ENCODE measurements at places on chromosomes 5 and 9.
A peak's percentile ranks its signal among the peaks of the same experiment; 100 is the strongest.

DNA sequence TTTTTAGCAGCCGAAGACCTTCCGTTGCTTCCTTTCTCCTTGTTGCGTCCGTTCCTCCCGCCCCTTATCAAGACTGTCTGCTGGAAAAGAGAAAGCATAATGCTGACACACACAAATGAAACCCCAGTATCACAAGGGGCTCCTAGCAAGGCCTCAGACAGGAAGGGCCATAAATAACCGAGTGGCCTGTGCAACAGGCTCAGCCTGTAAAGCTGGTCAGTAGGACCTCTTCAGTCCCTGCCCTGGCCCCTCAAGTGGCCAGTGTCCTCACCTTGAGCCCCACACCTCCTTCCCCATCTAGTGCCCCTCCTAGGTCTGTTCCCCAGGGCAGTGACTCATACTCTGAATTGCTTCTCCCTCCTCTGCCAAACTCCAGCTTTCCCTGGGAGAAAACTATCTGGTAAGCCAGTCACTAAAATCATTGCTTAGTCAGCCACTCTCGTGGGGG lies 174.6 kb upstream of the IL12B start:
- DNase-seq, result no peak

GRCh38 chr5:12100542-12100941 lies 196.3 kb upstream of the CTNND2 start:
- DNase-seq, result no peak

DNA sequence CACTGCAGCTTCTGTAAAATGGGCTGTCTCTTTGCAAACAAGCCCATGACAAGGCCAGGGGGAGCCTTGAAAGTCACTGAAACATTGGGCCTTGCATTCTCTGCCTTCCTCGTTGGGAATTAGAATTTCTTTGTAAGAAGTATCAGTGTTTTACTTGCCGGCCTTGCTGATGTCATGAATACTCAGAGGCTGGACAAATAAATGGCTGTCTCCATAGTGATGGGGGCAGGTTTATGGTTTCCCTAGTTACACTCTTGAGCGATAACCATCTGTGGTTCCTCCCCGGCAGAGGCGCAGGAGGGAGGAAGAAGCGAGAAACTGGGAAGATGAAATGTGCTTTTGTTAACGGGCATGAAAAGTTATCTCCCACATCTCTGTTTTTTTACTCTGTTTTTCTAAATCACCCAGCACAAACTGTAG lies 272.7 kb upstream of the PANK3 start:
- peak; percentile 31 for DNase-seq

- DNase-seq, result no peak
Measured at GRCh38 chr5:64792469-64792868, 23.7 kb downstream of the CWC27 start.

- DNase-seq, result no peak
Measured at GRCh38 chr9:94881940-94882339, 155.4 kb downstream of the AOPEP start.

DNA sequence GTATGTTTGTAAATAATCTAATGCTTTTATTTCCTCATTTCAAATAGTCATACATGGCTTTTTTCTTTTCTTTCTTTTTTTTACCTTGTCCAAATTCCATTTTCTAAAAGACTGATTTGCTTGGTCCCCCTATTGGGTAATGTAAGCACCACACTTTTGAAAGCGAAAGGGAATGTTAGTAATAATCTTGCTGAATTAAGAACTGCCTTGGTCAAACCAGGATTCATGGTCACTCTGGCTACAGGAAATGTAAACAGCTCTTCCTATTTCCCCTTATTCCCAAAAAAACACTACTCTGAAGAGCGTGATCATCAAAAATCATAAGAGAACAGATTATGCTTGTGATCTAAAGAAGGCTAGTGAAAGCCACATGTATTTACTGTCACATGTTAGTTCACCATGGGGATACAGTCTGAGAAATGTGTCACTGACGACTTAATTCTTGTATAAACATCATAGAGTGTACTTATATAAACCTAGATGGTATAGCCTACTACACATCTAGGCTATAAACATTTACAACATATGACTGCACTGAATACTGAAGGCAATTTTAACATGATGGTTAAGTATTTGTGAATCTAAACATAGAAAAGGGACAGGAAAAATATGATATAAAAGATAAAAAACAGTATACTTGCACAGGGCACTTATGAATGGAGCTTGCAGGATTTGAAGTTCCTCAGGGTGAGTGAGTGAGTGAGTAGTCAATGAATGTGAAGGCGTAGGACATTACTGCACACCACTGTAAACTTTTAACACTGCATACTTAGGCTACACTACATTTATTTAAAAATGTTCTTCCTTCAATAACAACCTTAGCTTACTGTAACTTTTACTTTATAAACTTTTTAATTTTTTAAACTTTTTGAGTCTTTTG lies 75.3 kb downstream of the HMGCR start:
- DNase-seq, result no peak

DNA sequence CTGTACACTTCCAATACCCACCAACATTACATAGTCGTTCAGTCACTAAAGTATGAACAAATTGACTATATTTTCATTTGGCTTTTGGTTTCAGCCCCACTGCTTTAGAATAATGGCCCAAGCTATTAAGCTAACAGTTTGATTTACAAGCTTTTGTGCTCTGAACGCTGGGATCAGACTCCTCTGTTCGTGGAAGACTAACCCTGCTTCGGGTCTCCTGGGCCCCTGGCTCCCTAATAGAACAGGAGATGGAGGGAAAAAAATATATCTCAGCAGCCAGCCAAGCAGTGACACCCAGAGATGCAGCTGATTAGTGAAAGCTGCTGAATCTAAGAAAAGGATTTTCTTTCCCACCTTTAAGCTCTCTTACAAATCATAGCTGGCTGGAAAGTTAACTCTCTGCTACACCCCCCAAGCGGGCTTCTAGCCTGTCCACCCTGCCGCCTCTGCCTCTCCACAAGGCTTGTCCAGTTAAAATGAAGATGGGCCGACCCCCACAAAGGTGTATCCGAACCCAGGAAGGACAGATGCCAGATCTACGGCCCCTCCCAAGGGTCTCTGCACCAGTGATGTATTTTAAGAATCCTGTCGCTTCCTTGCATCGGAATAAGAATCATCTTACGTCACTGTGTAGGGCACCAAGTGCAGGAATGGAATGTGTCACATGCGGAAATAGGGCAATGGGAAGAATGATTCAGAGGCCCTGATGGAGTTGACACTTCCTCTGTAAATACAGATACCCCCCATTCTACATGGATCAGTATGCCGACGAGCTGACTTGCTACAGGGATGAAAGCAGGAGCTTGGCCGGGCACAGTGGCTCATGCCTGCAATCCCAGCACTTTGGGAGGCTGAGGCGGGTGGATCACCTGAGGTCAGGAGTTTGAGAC lies 33.4 kb upstream of the BARHL1 start:
- DNase-seq, result no peak

- DNase-seq, result no peak
Measured at GRCh38 chr5:168072665-168073064, 218.8 kb upstream of the WWC1 start.

DNA sequence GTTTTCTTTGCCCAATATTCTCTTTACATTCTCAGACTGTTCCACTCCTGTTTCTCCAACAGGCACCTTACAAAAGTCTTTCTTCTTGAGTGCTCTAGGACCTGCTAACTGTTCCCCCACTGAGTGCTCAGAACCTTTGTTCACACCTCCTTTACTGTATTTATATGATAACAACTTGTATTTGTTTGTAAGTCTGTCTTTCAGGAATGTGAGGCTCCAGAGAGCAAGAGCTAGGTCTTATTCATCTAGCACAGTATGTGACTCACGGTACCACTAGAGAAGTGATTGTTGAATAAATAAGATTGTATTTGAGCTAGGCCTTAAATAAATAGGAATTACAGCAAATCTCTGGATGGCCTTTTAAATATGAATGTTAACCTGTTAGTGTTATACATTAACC lies 42.5 kb upstream of the MYOT start:
- no peak for DNase-seq

- DNase-seq, result no peak
Measured at GRCh38 chr5:179912951-179913350, 5.3 kb upstream of the TBC1D9B start.

- no peak for DNase-seq
Measured at GRCh38 chr9:96493757-96494156, 43.8 kb downstream of the HABP4 start.

- no peak for DNase-seq
Measured at GRCh38 chr5:34916518-34916917, 1.0 kb downstream of the BRIX1 start.

DNA sequence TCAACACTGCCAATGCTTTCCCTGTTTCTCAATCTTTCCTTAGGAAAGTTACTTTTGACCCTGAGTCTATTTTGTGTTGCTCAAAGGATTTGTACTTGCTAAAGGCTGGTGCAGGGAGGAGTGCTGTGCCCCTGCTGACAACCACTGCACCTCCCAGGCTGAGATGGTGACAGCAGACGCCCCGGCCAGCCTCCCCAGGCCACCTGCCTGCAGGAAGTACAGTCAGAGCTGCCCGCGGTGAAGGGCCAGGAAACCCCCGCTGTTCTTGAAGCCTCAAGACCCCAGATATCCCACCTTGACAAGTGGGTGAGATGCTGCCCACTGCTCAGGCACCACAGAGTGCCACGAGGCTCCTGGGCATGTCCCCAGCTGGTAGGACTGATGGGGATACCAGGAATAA lies 44.2 kb upstream of the CKMT2 start:
- no peak for DNase-seq

GRCh38 chr5:148912714-148913398 lies 86.4 kb downstream of the ADRB2 start:
- no peak for DNase-seq

DNA sequence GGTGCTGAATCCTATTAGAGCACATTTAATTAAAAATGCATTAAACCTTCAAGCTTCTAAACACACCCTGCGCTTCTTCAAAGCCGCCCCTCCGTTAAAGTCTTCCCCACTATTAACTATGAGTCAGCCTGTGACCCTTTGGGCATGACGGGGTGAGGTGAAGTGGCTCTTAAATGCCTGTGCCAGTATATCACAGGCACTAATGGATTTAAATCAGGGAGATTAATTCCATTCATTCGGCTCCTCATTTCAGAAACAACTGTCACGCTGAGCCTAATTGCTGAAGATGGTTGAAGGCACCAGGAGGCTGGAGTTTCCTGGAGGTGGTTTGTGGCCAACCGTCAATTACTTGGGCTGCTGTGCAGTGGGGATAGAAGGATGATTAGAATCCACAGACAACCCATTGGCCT lies 192.6 kb upstream of the MSX2 start:
- no peak for DNase-seq

DNA sequence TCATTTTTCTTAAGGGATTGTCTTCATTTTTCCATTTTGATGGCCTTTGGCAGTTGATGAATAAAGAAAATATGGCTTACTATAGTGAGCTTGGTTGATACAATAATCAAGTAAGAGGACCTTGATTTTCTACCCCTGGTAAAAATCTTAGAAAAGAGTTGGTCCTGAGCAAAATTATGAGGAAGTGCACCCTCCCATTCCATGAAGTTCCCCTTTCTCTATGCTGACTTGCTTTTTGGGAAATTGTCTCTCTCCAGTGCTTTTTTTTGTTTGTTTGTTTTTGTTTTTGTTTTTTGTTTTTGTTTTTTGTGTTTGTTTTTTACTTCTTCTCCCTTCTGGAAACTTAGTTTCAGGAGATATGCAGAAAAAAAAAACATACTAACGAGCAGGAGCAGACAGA lies 449.2 kb upstream of the ACTBL2 start:
- no peak for DNase-seq

DNA sequence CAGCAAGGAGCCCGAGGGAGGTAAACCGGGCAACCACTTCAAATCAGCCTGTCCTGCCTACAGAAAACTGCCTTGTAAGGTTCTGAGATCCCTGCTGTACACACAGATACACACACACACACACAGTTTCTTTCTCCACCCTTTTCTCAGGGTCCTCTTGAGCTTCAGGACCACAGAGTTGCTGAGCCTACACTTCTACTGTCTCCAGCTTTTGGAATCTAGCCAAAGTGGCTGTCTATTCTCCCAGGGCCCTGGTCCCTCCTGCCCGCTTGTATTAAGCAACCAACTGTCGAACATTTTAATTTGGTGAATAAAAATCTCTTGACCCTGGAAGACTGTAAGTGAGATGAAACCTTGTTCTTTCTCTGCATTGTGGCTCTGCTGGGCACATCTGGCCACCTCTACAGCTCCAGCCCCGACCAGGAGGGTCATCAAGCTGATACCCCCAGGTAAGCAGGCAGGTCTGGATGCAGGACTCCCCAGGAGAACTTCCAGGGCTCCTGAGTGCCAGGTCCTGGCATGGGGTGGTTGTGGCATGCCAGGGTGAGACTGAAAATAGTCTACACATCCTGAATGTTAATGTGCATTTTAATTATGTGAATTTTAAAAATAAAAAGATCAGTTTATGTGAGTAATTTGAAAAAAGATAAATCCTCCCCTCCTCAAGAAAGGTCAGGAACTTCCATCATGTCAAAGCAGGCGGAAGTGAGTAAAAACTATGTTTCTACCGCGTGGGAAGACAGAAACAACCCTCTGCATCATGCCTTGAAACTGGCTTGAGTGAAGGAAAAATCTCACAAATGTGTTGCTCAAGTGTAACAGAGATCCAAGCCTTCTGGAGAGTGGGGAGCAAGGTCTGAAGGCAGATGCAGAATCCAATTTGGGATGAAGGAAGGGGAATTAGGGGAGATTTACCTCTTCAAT lies 15.0 kb upstream of the S1PR3 start:
- DNase-seq, result no peak

DNA sequence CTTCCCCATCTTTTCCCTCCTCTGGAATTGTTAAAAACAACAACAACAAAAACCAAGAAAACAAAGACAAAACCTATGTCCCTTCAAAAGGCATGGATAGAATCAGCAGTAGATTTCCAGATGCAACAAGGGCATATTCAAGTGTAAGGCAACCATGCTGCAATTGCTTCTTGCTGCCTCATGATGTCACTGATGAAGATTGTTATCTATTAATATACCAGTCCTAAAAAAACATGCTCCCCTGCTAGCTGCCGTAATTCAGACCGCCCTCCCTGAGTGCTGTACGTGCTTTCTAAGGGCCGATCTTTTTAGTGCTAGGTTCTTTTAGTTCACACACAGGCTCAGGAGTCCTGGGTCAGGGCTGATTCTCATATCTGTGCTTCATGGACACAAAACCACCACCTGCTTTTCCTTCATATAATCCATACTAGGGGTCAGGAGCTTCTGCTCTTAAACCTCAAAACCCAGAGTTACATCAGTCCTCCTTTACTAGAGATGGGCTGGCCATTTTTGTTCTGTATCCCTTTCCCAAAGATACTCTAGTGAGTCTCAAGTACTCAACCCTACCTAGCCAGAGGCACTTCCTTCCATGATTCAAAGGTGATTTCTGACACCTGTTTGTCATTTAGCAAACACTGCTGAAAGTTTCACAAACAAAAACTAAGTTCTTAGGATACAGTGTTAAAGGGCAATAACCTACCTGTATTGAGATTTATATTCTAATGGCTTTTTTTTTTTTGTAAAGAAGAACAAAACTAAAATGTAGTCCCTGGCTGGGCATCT lies 82.1 kb downstream of the GIN1 start:
- no peak for DNase-seq

DNA sequence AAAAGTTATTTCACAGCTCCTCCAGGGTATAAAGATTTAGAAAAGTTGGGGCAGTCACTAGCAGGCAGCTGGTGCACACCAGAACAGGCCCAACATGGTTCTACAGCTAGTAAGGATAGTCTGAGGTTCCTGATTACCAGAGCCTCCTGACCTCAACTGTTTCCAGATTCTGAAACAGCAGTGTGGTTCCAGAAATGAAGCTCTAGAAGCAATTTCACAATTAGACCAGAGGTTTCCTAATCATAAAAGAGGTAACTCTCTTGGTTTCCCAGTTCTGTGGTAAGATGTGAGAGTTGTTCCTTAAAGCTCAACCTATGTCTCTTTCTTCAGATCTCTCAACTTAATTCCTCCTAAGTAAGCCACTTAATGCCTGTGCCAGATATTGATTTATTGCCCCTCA lies 11.9 kb downstream of the AGTPBP1 start:
- no peak for DNase-seq

GRCh38 chr9:124839612-124840299 lies 13.5 kb upstream of the WDR38 start:
- no peak for DNase-seq
